ENCODE measurements at places on chromosomes 7 and 10.

DNA sequence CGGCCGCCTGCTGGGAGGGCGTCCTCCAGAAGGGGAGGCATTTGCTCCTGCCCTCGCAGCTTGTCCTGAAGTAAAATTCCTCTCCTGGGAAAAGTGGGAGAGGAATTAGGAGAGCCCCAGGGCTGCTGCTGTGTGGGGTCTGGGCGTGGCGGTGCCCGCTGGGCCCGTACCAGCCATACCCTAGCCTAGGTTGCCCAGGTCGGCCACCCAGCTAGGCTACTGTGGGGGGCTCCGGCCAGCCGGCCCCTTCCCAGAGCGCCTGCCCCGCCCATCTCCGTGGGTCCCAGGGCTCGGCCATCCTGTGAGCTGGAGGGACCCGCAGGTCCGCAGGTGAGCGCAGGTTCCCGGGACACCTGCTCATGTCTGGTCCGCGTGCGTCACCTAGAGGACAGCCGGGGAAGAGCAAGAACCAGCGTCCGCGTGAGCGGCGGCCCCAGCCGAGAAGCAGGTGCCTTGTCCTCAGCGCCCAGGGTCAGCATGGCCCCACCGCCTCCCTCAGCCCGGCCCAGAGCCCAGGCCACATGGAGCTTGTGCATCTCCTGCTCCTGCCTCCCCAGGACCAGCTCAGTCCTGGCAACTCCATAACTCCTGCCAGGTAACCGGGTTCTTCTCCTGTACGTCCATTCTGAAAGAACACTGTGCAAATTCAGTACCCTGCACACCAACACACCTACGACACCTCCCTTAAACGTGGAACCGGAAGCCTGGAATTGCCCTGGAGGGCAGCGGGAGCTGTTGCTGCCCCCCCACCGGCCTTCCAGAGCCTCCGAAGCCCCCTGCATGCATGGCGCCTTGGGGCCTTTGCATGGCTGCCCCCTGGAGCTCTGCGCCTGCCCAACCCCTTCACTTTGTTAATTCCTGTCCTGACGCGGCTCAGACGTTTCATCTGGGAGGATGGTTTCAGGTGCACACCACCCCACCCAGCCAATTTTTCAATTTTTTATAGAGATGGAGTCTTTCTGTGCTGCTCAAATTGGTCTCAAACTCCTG lies 22.8 kb upstream of the FOXL3 start:
- no peak for DNase-seq

DNA sequence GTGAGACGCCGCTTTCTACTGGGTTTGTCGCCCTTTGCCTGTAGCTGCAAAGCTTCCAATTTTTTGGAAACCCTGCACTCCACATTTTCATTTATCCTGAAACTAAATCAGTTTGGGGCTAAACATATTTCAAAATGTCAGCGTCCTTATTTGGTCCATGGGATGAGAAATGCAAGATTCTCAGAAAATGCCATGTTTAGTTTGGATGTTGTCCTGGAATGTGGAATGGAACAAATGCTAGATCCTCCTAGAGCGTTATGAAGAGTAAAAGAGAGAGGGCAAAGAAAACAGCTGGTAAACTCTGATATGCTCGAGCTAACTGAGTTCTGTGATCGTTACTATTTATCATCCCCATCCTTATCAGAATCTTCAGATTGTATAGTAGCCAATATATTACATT lies 236.9 kb downstream of the KLF6 start:
- no peak for DNase-seq

GRCh38 chr10:69464801-69465401 lies 13.6 kb downstream of the TSPAN15 start:
- peak; percentile 19 for DNase-seq

DNA sequence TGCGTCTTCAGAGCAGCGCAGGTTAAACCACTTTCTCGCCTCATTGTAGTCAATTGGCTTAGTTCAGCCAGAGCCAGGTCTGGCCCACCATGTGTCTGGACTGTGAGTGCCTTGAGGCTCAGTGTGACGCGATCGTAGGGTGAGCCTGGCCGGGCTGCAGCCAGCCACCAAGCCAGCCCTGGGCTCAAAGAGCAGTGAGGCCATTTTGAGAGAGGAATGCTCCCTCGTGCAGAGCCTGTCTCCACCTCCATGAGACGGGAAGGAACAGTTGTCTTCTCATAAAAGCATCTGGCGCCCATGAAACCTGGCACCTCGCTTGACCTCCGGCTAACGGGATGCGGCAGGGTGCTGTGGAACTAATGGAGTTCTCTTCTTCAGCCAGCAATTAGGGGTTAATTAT lies 34.5 kb downstream of the LHPP start:
- no peak for DNase-seq

DNA sequence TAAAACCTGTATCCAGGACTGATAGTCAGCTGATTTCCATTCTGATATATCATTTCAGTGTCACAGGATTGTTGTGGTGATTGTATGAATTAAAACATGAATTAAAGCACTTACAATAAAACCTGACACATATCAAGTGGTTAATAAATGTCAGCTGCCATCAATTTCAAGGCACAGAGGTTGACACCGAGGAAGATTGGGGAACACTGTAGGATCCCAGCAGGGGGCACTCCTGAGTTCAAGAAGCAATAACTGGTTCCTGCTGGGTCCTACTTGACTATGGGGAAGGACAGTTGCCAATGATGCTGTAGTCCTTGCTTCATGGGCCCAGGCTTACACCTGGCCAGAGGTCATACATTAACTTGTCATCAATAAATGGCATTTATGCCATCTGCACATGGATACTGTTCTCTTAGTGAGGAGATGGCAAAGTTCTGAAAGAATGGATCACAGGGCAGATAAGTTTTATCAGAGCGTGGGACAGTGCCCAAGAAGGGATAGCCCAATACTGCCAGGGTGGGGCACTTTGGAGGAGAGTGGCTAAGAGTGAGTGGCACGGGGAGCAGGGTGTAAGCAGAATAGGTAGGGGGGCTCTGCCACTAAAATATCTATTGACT lies 24.1 kb downstream of the FZD1 start:
- DNase-seq = peak; percentile 19

DNA sequence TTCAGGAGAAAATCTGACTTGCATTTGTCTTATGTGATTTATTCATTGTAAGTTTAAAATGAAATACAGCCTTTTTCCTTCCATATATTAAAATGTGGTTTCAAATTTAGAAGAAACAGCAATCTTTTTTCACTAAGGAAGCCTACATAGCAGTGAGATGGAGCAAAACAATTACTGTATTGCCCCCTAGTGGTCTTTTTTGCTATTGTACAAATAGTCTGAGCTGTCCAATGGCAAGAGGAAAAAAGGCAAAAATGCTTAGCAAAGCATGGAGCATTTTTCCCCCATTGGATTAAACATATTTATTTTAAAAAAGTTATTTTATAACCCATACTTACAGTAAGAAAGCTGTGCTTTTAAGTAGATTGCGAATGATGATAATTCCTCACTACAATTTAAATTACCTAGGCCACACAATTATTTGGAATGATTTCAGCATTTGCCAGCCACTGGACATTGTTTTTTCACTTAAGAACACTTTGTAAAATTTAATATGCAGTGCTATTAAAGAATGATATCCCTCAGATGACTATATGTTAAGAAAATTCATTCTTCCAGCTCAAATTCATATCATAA lies 119.5 kb downstream of the CPED1 start:
- no peak for DNase-seq

GRCh38 chr7:8742837-8743236 lies 309.4 kb downstream of the NXPH1 start:
- DNase-seq = no peak

- DNase-seq = peak; percentile 11
These were observed 2.5 kb downstream of the TCF7L2 start for GRCh38 chr10:112952282-112953173.

DNA sequence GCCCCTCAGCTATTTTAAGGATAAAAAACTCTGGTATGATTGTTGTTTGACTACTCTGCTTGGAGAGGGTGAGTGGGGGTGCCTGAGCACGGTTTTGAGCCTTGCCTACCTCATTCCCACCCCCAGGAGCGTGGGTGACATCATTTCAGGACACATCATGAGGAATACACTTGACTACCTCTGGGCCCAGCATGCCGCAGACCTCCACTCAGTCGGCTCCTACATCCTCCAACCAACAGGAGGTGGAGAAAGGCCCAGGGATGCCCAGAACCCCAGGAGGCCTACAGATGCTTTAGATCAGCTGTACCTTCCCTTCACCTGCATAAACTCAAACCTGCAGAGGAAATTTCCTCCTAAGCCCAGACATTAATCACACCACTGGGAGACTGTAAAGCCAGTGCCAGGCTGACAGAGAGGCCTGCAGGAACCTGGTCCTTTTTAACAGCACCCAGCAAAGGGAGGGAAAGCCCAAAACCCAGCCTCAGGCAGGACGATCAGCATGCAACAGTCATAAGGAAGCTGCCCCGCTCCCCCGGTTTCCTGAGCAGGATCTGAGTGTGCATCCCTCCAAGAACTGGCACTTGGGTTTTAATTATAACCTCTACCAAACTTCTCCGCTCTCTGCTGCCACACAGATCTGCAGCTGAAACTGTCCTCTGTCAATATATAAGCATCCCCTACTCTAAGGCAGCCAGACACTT lies 61.7 kb upstream of the ZNRF2 start:
- DNase-seq = no peak

- DNase-seq = no peak
These were observed 516.7 kb upstream of the CELF2 start for GRCh38 chr10:10500937-10501336.

GRCh38 chr7:138328215-138328614 lies 131.8 kb upstream of the TRIM24 start:
- no peak for DNase-seq

GRCh38 chr10:80497187-80498077 lies 40.3 kb upstream of the SH2D4B start:
- no peak for DNase-seq

GRCh38 chr7:96558530-96558929 lies 151.1 kb downstream of the SEM1 start:
- no peak for DNase-seq

- no peak for DNase-seq
These were observed 28.3 kb downstream of the NRP1 start for GRCh38 chr10:33306126-33306525.

GRCh38 chr7:137966641-137967142 lies 35.2 kb downstream of the CREB3L2 start:
- no peak for DNase-seq

DNA sequence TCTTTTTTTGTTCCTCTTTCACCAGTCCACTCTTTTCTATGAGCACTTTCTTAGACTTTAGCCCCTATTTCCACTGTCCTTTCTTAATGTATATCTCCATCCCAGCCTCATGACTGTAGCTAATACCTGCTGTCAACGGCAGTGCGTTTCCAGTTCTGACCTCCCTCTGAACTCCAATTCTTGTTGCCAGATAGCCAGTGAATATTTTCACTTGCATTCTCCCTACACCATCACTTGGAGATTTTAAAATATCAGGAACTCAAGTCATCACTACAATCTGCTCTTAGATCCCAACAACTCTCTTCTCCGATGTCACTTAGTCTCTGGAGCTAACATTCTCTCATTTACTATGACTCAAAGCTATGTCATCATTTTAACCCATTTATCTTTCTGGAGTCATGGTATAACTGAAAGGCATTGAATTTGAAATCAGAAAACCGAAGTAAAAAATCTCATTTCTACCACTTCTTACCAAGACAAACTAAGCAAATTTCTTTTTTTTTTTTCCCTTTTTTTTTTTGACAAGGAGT lies 5.1 kb upstream of the SLC16A12 start:
- no peak for DNase-seq

DNA sequence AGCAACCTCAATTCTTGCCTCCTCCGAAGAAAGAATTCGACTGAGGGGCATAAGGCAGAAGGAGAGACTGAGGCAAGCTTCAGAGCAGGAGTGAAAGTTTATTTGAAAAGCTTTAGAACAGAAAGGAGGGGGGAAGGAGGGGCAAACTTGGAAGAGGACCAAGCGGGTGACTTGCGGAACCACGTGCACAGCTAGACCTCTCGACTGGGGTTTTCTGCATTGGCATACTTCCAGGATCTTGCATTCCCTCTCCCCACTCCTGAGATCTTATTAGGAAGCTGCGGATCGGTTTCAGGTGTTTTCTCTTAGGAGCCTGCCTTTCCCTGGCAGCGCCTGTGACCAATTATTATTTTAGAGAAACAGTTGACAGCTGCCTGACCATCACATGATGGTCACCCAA lies 20.3 kb upstream of the CPXM2 start:
- DNase-seq = no peak
